Left lung (tissue), 14 donors: ENCODE measurements at places on chromosomes 7 and 10. TPM values are rescaled to one million over a fixed set of nuclear protein-coding genes. Genes with fewer than 3 reads are reported as not detected.

HIP1 gene
- polyA plus RNA-seq, result 43.6 TPM

PRKAR2B gene
- polyA plus RNA-seq, result 11.8 TPM

DNA sequence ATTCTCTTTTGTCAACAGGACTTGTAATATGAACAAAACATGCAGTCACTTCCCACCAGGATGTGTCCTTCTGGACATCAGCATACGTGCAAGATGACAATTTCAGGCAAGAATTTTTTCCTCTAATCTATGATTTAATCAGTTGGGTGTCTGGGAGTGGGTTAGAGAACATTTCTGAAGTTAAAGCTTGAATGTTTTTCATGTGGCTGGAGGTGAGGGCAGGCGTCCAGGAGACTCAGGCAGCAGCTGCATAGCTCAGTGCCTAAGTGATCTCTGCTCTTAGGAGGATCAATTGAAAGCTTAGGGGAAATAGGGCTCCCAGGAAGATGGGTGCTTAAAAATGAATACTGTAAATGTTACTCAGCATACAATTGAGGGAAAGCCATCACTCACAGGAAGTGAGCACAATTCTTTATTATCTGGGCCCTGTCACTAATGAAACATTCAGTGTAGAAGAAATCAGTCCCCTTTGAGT lies 457.6 kb upstream of the KLF6 start:
- DNase-seq, result no peak

LIPM gene
- 0.14 TPM for polyA plus RNA-seq

- no peak for DNase-seq
Measured at GRCh38 chr10:804191-804781, 114.8 kb upstream of the DIP2C start.

- no peak for DNase-seq
Measured at GRCh38 chr7:129188892-129189660, 643 bp downstream of the SMO start.

OR2A25 gene
- polyA plus RNA-seq, result 0.09 TPM

INSIG1 gene
- 21.2 TPM for polyA plus RNA-seq

PLEKHS1 gene
- polyA plus RNA-seq, result 0.13 TPM

DNA sequence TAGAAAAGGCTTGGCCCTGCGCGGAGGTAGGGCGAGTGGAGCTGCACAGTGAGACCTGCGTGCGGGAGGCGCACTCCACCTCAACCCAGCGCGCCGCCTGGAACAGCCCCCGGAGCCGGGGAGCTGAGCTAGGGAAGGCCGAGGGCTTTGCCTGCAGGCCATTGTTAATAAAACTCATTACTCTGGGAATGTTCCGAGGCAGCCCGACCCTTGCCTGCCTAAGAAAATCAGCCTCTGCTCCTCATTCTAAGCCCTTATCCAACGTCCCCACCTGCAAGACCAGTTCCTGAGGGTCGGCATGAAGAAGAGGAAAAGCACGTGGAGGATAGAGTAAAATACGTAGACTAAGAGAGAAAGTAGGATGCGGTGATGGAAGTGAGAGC lies 55.3 kb downstream of the C7orf25 start:
- DNase-seq, result peak; percentile 57

CCNY gene
- 80.0 TPM for polyA plus RNA-seq

GRCh38 chr7:157945401-157945800 lies 608.6 kb downstream of the DNAJB6 start:
- no peak for DNase-seq

- DNase-seq, result no peak
Measured at GRCh38 chr7:100506356-100506923, 22.7 kb downstream of the NYAP1 start.

DNA sequence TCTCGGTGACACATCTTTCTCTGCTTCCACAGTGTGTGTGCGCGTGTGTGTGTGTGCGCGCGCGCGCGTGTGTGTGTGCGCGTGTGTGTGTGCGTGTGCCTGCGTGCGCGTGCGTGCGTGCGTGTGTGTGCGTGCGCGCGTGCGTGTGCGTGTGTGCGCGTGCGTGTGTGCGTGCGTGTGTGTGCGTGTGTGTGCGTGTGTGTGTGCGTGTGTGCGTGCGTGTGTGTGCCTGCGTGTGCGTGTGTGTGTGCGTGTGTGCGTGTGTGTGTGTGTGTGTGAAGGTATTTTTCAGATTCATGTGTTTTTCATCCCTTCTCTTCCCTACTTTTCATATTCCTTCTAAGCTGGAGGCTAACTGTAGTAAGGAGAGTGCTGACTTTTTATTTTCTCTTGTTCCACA lies 148.4 kb downstream of the CREB5 start:
- DNase-seq, result no peak

- DNase-seq, result no peak
Measured at GRCh38 chr7:45148653-45148973, 9.0 kb upstream of the RAMP3 start.

- DNase-seq, result no peak
Measured at GRCh38 chr7:107495516-107495915, 25.7 kb downstream of the GPR22 start.

- DNase-seq, result peak; percentile 56
Measured at GRCh38 chr7:30142710-30143109, 7.9 kb downstream of the MTURN start.

DNA sequence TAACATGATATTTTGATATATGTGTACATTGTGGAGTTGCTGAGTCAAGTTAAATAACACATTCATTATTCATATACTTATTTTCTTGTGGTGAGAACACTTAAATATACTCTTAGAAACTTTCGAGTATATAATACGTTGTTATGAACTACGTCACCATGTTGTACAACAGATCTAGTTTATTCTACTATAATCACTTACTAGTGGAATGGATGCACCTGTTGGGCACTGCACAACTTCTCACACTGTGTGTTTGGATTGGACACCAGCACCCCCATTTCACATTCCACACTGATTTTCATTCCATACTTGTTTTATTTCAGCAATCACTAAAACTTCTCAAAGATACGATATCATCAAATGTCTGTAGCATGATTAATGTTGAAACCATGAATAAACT lies 407.3 kb downstream of the RPS24 start:
- no peak for DNase-seq

- DNase-seq, result no peak
Measured at GRCh38 chr10:69902835-69903535, 101.3 kb downstream of the COL13A1 start.

BAIAP2L1 gene
- polyA plus RNA-seq, result 17.0 TPM

DNA sequence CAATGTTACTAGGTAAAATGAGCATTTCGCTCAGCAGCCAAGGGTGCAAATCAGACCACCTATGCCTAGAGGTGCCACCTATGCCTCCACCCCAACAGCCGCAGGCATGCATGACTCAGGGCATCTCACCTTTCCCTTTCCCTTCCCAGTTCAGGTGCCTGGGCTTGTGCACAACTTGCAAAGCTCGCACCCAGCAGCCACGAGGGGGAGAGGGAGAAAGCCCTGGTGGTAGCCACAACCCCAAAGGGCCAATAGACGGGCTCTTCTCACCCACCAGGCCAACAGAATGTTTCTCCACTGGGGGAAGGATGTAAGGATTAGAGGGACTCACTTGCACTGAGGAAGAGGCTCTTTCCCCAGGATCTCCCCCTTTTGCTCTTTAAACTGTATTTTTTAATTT lies 462.3 kb upstream of the PCDH15 start:
- no peak for DNase-seq

DNA sequence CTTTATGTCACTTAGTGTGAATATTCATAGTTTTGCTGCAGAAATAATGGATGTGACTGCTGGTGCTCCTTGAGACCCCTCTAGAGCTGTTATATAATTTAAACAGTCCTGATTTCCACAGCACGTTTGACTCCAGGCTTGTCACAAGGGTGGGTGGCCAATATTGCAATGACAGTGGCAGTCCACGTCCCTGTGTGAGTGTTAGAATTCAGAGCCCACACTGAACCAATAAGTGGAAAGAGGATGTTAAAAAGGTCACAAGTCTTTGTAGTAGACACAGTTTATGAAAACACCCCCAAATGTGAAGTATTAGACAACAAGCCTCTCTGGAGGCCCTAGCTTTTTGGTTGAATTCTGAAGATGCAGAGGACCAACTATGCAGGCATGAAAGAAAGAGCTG lies 2.0 kb downstream of the PPP1R17 start:
- no peak for DNase-seq

GRCh38 chr7:44771358-44771757 lies 22.7 kb downstream of the ZMIZ2 start:
- DNase-seq, result no peak

DNA sequence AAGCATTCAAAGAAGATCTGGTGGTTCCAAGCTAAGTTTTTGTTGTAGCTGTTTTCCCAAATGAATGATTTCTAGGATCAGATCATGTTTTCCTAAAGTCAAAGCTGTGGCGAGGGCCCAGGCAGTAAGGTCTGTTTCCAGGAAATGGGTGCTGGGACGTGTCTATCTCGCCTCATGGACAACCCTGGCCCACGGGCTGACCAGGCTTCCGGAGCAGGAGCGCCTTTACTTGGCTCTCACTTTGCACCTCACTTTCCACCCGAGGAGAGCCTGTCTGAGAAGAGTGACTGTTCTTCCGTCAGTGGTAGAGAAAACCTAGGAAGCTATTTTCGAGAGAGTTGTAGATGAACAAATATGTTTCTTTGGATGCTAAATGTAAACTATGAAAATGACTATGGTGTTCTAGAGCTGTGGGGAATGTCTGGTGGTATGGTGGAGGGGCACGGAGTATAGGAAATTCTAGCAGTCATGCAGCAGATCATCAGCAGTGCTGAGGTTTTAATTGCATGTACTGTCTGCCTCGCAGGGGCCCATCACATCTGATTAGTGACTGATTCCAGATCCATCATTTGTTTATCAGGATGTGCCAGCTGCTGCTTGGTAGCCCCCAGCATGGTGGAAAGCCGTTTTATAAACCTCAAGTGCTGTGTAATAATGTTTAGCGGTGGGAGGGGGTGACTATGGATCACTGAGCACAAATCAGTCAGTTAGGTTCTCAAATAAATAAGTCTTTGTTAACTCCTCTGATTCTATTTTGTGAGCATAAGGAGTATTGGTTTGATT lies 66.6 kb downstream of the VWC2 start:
- DNase-seq, result no peak

C7orf33 gene
- polyA plus RNA-seq, result not detected

- no peak for DNase-seq
Measured at GRCh38 chr10:86188326-86188725, 178.3 kb downstream of the GRID1 start.

CDK1 gene
- 63.3 TPM for polyA plus RNA-seq

SPACDR gene
- polyA plus RNA-seq, result 3.6 TPM

- no peak for DNase-seq
Measured at GRCh38 chr7:121744877-121745276, 128.1 kb upstream of the PTPRZ1 start.

ABCB1 gene
- 0.60 TPM for polyA plus RNA-seq

DNA sequence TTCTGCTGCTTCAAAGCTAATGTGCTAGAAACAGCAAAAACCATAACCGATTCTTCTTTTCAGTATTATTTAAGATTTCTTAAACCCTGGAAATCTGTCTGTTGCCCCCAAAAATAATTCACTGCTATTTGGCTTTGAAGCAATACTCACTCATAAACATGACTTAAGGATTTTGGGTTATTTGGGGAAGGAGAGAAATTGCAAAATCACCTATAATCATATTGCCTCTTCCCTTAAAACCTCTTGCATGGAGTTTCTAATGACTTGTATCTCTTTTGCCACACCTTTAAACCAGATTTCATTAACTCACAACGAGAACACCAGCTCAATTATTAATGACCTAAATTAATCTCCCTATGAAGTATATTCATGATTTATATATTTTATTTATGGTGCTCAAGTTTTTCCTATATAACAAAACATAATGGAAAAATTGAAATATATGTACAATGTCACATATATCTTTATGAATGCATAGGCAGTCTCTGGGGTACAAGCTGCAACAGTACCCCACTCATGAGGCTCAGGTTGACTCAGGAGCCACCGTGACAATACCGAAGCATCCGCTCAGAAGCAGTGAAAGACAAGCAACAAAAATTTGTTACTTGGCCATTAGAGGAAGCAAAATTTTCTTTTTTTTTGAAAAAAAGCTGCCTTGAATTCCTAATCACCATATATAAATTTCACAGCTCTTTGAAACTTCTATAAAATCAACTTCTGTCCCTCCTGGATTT lies 3.0 kb downstream of the NAMPT start:
- DNase-seq, result no peak

MYO3A gene
- 3.3 TPM for polyA plus RNA-seq

USP54 gene
- polyA plus RNA-seq, result 69.3 TPM

GRCh38 chr7:151310578-151310977 lies 31.0 kb upstream of the NUB1 start:
- no peak for DNase-seq

RAB19 gene
- 1.7 TPM for polyA plus RNA-seq

DNA sequence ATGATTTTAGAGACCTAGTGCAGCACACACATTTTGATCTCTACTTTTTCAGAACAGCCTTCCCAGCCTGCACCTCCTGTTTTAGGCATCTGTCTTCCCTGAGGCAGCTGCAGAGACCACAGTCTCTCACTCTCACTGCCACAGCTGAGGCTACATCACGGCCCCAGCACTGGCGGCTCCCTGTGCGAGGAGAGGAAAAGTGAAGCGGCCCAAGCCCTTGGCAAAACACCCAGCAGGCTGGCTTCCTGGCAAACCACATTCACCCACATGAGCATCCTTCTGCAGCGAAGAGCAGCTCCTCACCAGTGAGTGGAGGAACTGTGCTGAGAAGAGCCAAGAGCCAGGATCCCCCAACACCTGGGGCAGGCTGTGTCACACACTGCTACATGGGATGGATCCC lies 14.0 kb downstream of the HUS1 start:
- no peak for DNase-seq

- DNase-seq, result no peak
Measured at GRCh38 chr10:132361581-132362101, 29.6 kb downstream of the LRRC27 start.

DNA sequence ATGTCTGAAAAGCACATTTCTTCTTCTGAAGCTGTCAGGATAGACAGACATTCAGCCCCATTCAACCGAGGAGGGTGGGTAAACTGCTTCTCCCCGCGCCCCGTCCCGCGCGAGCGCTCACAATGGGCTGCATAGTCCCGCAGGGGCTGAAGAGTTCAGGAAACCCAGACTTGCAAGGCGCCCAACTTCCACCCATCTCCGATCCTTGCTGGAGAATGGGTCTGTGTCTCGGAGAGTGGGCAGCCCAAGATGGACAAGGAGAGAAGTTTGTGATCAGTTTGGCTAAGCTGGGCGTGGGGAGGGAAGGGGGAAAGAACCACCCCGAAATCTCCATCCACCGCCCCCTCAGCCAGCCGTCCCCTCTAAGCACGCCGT lies 686 bp downstream of the AASS start:
- DNase-seq, result peak; percentile 36

- no peak for DNase-seq
Measured at GRCh38 chr10:116775488-116776400, 33.4 kb upstream of the HSPA12A start.

DNA sequence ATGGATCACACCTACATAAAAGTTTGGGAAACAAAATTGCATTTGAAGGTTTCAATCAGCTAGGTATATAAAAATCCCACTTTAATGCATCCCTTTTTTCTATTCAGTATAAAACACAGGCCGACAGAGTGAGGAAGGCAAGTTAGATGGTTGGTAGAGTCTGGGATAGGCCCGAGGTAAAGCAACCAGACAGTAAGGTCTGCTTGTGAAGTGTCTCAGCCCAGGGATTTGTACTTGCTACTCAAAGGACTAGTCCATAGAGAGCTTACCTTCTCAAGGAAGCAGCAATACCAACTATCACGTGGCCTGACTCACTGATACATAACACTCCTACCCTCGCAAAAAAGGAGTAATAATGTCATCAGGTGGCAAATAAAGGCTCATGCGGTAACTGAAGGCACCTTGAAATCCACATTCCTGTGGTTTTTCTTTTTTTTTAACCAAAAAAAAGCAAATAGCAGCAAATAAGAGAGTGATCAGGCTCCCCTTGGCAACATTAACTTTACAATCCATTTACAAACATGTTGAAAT lies 56.2 kb upstream of the ATP6V0A4 start:
- DNase-seq, result no peak

ARHGEF35 gene
- 16.5 TPM for polyA plus RNA-seq
